ENCODE measurements at places on chromosomes 12 and 14. TPM values are rescaled to one million over a fixed set of nuclear protein-coding genes. Genes with fewer than 3 reads are reported as not detected.
A peak's percentile ranks its signal among the peaks of the same experiment; 100 is the strongest.

The LRP1-AS gene
- total RNA-seq = not detected

GRCh38 chr12:6343518-6343917, 1.6 kb upstream of the TNFRSF1A start:
- no peak for DNase-seq
- peak overlapping the region; percentile 2 for H3K27ac ChIP-seq
- H3K4me3 ChIP-seq = no peak overlapping the region
- H3K27me3 ChIP-seq = no peaks in the 10 kb centered on the region
- H3K36me3 ChIP-seq = peaks cover 6% of the 10 kb centered on the region

- H3K27ac ChIP-seq = no peak overlapping the region
- DNase-seq = no peak
- H3K4me1 ChIP-seq = no peaks in the 10 kb centered on the region
- H3K4me3 ChIP-seq = no peak overlapping the region
Measured at GRCh38 chr12:20832911-20833310, 22.4 kb downstream of the SLCO1B3 start.

DNA sequence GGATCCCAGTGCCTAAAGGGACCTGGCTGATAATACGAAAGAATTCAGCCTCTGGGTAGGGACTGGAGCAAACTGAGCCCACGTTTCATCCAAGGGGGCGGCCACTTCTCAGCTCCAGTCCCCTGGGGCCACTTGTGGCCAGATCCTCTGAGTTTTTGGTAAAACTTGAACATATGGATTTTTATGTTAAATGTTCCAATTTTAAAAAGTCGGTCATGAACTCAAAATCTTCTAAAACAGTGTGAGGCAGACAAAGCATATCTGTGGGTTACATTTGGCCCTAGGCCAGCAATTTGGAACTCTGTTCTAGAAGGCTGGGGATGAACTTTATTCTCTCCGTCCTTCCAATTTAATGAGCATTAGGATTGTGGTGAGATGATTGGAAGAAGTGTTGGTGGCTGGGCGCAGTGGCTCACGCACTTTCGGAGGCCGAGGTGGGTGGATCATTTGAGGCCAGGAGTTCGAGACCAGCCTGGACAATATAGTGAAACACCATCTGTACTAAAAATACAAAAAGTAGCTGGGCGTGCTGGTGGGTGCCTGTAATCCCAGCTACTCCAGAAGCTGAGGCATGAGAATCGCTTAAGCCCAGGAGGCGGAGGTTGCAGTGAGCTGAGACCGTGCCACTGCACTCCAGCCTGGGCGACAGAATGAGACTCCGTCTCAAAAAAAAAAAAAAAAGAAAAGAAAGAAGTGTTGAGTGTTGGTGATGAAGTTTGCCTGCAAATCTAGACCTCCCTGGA, 3.0 kb upstream of the PPP1CC start:
- no peak overlapping the region for H3K4me3 ChIP-seq
- H3K4me1 ChIP-seq = peaks cover 21% of the 10 kb centered on the region
- no peak for DNase-seq

DNA sequence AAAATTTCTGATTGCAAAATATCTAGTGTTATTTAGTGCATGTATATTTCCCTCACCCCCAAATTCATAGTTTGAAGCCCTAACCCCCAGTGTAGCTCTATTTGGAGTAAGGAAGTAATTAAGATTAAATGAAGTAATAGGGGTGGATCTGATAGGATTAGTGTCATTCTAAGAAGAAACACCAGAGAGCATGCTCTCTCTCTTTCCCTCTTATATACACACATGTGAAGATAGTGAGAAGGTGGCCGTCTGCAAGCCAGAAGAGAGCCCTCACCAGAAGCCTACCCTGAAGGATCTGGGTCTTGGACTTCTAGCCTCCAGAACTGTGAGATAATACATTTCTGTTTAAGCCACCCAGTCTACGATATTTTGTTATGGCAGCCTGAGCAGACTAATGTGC, 120.3 kb downstream of the TMEM30B start:
- no peak for DNase-seq
- no peak overlapping the region for H3K4me3 ChIP-seq
- H3K27ac ChIP-seq = no peak overlapping the region
- H3K36me3 ChIP-seq = peaks cover 3% of the 10 kb centered on the region
- H3K4me1 ChIP-seq = no peaks in the 10 kb centered on the region

GRCh38 chr12:12938541-12938940, 13.4 kb downstream of the GPRC5D start:
- H3K27ac ChIP-seq = no peak overlapping the region
- DNase-seq = no peak
- no peak overlapping the region for H3K4me3 ChIP-seq
- H3K36me3 ChIP-seq = no peaks in the 10 kb centered on the region

DNA sequence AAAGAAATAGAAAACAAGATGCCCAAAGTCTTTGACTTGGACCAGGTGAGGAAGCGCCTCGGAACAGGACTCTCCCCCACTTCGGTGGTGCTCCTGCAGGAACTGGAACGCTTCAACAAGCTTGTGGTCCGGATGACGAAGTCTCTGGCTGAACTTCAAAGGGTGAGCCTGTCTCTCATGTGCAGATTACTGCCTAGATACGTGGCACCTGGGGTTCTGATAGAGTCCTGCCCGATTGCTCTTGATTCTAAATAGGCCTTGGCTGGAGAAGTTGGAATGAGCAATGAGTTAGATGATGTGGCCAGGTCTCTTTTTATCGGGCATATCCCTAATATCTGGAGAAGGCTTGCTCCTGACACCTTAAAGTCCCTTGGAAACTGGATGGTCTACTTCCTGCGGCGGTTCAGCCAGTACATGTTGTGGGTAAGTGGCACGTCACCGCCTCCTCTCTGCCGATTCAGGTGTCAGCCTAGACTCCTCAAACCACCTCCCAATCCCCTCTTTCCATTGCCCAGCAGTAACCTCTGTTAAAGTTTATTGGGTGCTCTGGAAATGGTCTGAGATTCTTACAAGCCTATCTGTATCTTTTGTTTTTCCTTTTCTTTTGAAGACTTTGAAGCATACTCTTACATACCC, 40.8 kb downstream of the CCDC92 start:
- no peak for DNase-seq
- peaks cover 15% of the 10 kb centered on the region for H3K4me1 ChIP-seq
- no peak overlapping the region for H3K27ac ChIP-seq

DNA sequence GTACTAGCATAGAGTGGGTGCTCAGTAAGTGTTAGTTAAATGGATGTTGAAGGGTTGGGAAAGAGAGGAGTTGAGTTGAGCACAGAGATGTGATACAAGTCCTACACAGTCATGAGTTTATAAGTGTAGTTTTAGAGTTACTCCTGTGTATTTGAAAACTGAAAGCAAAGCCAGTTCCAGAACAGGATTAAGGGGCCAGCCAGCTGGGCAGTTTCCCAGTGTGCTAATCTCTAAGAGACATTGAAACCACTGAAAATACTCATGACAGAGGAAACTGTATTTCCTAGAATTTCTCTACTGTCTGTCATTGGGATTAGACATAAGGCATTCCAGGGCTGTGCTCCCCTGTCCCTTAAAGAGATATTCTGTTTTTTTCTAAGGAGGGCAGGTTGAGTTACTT, 101.0 kb downstream of the DERA start:
- peaks cover 11% of the 10 kb centered on the region for H3K36me3 ChIP-seq
- no peaks in the 10 kb centered on the region for H3K27me3 ChIP-seq
- H3K4me3 ChIP-seq = no peak overlapping the region
- DNase-seq = no peak
- no peak overlapping the region for H3K27ac ChIP-seq
- no peaks in the 10 kb centered on the region for H3K4me1 ChIP-seq

- no peaks in the 10 kb centered on the region for H3K36me3 ChIP-seq
- DNase-seq = no peak
- H3K27me3 ChIP-seq = peaks cover 4% of the 10 kb centered on the region
- H3K4me1 ChIP-seq = peaks cover 1% of the 10 kb centered on the region
Measured at GRCh38 chr12:8822298-8822697, at the start of gene A2ML1. Gene A2ML1, plus strand, starts transcription at chr12:8822621. Its CDS starts 31 bp downstream, at chr12:8822652.

- H3K27ac ChIP-seq = no peak overlapping the region
- H3K27me3 ChIP-seq = peaks cover 13% of the 10 kb centered on the region
- peaks cover 40% of the 10 kb centered on the region for H3K4me1 ChIP-seq
- H3K36me3 ChIP-seq = peaks cover 13% of the 10 kb centered on the region
- H3K4me3 ChIP-seq = no peak overlapping the region
Measured at GRCh38 chr12:4819654-4820053, 90.1 kb upstream of the KCNA1 start.

GRCh38 chr14:74704656-74705055, 8.2 kb downstream of the AREL1 start:
- H3K4me3 ChIP-seq = no peak overlapping the region
- no peak for DNase-seq
- no peak overlapping the region for H3K27ac ChIP-seq
- H3K27me3 ChIP-seq = no peaks in the 10 kb centered on the region
- peaks cover 17% of the 10 kb centered on the region for H3K36me3 ChIP-seq

- H3K4me3 ChIP-seq = peak overlapping the region; percentile 79
- peaks cover 32% of the 10 kb centered on the region for H3K36me3 ChIP-seq
Measured at GRCh38 chr12:94208622-94208966, 60.2 kb downstream of the PLXNC1 start.

The FBXL14 gene
- total RNA-seq = 20.4 TPM

DNA sequence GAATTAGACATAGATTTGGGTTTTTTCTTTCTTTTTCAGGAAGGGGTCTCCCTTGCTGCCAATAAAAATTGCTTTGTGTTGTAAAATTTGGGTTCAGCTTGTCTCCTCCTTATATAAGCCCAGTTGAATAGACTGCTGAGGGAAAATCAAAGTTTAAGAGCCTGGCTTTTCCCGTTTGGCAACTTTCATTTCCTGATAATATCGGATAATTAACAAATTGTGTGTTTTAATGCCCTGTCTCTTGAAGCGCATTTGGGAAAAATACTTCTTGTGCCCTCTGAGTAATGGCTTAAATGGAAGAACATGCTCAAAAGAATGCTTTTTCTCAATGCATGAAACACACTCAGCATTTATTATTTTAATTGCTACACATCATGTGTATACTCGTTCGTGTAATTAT, 198.0 kb upstream of the DCN start:
- H3K36me3 ChIP-seq = no peaks in the 10 kb centered on the region
- DNase-seq = no peak
- H3K4me3 ChIP-seq = no peak overlapping the region
- H3K27ac ChIP-seq = no peak overlapping the region

GRCh38 chr14:24108336-24108874, 6.2 kb upstream of the DCAF11 start:
- peak overlapping the region; percentile 95 for H3K27ac ChIP-seq
- H3K27me3 ChIP-seq = no peaks in the 10 kb centered on the region
- H3K36me3 ChIP-seq = peaks cover 17% of the 10 kb centered on the region
- DNase-seq = no peak
- H3K4me1 ChIP-seq = peaks cover 34% of the 10 kb centered on the region

- no peaks in the 10 kb centered on the region for H3K36me3 ChIP-seq
- peak overlapping the region; percentile 81 for H3K27ac ChIP-seq
- H3K27me3 ChIP-seq = no peaks in the 10 kb centered on the region
- peak overlapping the region; percentile 37 for H3K4me3 ChIP-seq
- H3K4me1 ChIP-seq = peaks cover 50% of the 10 kb centered on the region
- DNase-seq = no peak
Measured at GRCh38 chr14:102184316-102185035, 44.8 kb downstream of the WDR20 start.

DNA sequence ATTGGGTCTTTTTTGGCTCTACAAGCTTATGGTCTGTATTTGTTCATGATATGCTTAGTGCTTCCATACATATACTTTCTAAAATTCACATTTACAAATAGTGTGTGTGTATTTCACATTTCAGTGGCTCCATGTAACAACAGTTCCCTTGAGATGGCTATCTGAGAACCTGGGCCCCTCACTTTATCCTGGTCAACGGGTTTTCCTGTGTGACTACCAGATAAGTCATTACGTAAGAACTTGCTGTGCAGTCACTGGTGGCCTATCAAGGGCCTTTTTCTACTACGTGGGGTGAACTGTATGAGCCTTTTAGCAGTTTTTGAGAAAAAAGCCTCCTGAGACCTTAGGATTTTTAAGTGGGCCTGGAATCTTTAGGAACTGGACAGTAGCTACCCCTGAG, 454.1 kb downstream of the PCNX1 start:
- H3K4me3 ChIP-seq = no peak overlapping the region
- peaks cover 24% of the 10 kb centered on the region for H3K36me3 ChIP-seq
- no peak overlapping the region for H3K27ac ChIP-seq
- no peaks in the 10 kb centered on the region for H3K27me3 ChIP-seq

- H3K27me3 ChIP-seq = no peaks in the 10 kb centered on the region
- peaks cover 8% of the 10 kb centered on the region for H3K36me3 ChIP-seq
- peaks cover 19% of the 10 kb centered on the region for H3K4me1 ChIP-seq
- no peak for DNase-seq
- no peak overlapping the region for H3K4me3 ChIP-seq
Measured at GRCh38 chr12:55833056-55833455, 3.7 kb upstream of the DNAJC14 start.

- no peaks in the 10 kb centered on the region for H3K27me3 ChIP-seq
- DNase-seq = peak; percentile 32
- peak overlapping the region; percentile 100 for H3K4me3 ChIP-seq
- H3K27ac ChIP-seq = peak overlapping the region; percentile 100
Measured at GRCh38 chr14:77458249-77458950, 507 bp downstream of the AHSA1 start.

- no peak overlapping the region for H3K27ac ChIP-seq
- no peaks in the 10 kb centered on the region for H3K27me3 ChIP-seq
- H3K36me3 ChIP-seq = peaks cover 16% of the 10 kb centered on the region
Measured at GRCh38 chr12:65204886-65205525, 35.6 kb downstream of the LEMD3 start.

The HVCN1 gene
- 13.8 TPM for total RNA-seq
